ENCODE measurements at places on chromosomes 7 and 10.

GRCh38 chr7:129495987-129496386 lies 6.3 kb upstream of the SMKR1 start:
- DNase-seq: no peak

- peak; percentile 92 for DNase-seq
Measured at GRCh38 chr7:24757353-24758275, at the start of gene GSDME. Gene GSDME (minus strand): TSS chr7:24757464. CDS start chr7:24749774, 7,690 bp downstream.

DNA sequence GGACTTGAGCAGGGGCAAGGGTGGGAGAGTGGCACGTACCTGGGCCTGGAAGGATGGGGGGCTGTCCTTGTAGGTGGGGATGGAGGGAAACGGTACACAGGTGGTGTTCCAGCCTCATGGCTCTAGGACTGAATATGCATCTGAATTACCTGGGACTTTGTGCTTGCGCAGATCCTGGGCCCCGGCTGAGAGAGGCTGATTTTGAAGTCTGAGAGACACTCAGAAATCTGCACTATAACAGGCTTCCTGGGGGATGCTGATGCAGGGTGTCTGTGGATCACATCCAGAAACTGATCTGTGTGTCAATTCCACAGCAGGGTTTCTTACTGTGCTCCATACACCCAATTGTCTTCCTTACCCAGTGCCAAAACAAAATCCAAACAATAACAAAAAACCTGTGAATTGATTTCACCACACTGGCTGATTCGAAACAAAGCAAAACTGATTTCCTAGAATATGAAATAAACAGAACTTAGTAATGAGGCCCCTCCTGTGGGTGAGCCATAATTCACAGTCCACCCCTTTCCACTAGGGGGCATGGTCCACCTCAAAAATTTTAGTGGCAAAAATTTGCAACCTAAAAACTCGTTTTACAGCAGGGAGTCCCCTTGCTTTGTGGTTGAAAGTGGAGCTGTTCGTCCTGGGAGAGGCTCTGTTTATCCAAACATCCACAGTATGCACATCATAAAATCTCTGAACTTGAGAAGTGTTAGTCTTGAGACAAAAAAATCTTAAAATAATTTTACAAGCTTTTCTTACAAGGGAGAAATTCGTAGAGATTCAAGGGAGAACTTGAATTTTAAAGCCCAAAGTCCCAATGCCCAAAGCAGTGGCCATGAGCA lies 32.0 kb upstream of the PLEKHA1 start:
- peak; percentile 55 for DNase-seq

DNA sequence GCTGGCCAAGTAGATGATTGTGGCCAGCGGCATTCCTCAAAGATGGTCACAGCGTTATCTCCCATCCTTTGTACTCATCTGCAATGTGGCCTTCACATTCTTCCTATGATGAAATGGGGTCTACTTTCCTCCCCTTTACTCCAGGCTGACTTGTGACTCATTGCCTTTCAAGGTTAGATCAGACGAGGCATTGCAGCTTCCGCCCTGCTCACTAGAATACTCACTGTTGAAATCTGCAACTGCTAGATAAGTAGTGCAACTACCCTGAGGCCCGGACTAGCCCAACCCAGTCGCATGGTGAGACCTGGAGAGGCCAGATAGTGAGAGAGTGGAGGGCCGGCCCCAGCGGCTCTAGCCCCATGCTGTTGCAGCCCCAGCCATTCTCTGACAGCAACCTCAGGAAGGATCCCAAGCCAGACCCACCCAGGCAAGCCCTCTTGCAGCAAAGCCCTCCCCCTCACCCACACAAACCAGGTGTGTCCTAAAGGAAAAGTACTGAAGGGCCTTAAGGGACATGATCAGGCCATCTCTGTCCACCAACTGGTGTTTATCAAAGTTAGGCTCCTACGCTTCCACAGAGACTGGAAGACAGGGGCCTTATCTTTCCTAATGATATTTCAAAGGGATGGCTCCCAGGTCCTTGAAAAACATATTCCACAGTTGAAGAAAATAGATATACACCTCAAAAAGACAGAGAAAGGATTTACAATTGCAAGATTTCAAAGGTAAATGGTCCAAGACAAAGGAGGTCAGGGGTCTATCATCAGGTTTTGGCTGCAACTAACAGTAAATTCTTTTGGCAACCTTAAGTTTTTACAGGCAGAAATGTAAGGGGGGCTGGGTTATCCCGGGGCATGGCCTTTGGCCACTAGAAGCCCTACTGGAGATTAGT lies 107.2 kb upstream of the TRIM24 start:
- no peak for DNase-seq

- DNase-seq: no peak
Measured at GRCh38 chr10:112288486-112288885, 5.3 kb downstream of the TECTB start.

GRCh38 chr10:91590142-91590903 lies 42.5 kb downstream of the PPP1R3C start:
- no peak for DNase-seq
